Epithelial cell of proximal tubule (primary cell): ENCODE measurements at places on chromosomes 5 and 9. TPM values are rescaled to one million over a fixed set of nuclear protein-coding genes. Genes with fewer than 3 reads are reported as not detected.

SEC16A gene
- total RNA-seq, result 36.4 and 41.7 TPM in 2 replicates

FOXD4L3 gene
- not detected in 2 replicates for total RNA-seq

PRRX2 gene
- 0.17 and 1.7 TPM in 2 replicates for total RNA-seq

AJM1 gene
- total RNA-seq, result 0.51 and 2.2 TPM in 2 replicates

IFNA13 gene
- total RNA-seq, result not detected in 2 replicates

OGN gene
- not detected in 2 replicates for total RNA-seq

SH3RF2 gene
- total RNA-seq, result 12.0 and 16.3 TPM in 2 replicates

FCHO2 gene
- total RNA-seq, result 5.5 and 5.9 TPM in 2 replicates

FGF1 gene
- total RNA-seq, result 1.2 and 4.7 TPM in 2 replicates

NIPAL4 gene
- total RNA-seq, result 2.4 and 5.6 TPM in 2 replicates

NOXA1 gene
- 0.14 and 2.1 TPM in 2 replicates for total RNA-seq

DNA sequence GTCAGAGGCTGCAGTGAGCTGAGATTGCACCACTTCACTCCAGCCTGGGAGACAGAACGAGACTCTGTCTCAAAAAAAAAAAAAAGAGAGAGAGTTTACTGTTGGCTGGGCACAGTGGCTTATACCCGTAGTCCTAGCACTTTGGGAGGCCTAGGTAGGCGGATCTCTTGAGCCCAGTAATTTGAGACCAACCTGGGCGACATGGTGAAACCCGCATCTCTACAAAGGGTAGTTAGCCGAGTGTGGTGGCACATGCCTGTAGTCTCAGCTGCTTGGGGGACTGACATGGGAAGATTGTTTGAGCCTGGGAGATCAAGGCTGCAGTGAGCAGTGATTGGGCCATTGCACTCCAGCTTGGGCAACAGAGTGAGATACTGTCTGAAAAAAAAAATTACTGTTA is 12.6 kb downstream of the HABP4 start:
- no peak for DNase-seq

- DNase-seq, result no peak
Observed at GRCh38 chr5:175133185-175133584, 310.8 kb downstream of the DRD1 start.

DNA sequence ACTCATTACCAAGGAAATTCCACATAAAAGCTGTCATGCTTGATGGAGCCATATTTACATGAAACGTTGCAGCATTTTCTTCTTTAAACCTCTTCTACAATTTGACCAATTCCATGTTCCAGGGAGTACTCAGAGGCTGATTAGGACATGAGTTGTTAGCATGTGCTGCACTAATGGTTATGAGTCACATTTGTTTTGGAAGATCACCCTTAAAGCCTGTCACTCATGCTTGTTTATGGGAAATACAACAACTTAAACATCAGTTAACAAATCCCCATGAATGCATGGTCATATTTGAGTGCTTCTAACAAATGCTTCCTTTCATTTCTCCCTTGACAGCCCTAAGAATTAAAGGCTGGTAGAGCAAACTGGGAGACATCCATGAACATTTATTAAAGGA is 156.1 kb downstream of the GHR start:
- peak; percentile 41 for DNase-seq

GRCh38 chr9:27856054-27856453 is 282.8 kb upstream of the C9orf72 start:
- no peak for DNase-seq

- no peak for DNase-seq
Observed at GRCh38 chr5:170503990-170504596, at the start of gene KCNIP1. TSS of gene KCNIP1 (plus strand) at chr5:170504020.

DNA sequence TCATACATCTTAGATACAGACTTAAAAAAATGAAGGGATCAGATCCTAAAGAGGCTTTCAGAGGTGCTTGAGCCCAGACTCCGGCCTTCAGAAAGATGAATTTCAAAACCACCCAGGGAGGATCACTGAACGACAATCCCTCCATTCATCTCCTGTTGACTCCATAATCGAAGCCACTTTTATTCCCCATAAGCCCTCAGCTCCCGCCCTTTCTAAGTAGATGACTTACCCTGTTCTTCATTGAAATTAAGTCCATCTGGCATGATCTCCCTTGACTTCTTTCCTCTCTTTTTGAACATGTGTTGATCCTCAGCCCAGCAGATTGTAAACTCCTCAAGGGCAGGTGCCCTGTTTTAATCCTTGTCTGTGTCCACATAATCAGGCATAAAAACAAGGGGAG is 50.8 kb upstream of the ASTN2 start:
- no peak for DNase-seq

- DNase-seq, result no peak
Observed at GRCh38 chr5:38190111-38190510, 68.2 kb upstream of the EGFLAM start.

DNA sequence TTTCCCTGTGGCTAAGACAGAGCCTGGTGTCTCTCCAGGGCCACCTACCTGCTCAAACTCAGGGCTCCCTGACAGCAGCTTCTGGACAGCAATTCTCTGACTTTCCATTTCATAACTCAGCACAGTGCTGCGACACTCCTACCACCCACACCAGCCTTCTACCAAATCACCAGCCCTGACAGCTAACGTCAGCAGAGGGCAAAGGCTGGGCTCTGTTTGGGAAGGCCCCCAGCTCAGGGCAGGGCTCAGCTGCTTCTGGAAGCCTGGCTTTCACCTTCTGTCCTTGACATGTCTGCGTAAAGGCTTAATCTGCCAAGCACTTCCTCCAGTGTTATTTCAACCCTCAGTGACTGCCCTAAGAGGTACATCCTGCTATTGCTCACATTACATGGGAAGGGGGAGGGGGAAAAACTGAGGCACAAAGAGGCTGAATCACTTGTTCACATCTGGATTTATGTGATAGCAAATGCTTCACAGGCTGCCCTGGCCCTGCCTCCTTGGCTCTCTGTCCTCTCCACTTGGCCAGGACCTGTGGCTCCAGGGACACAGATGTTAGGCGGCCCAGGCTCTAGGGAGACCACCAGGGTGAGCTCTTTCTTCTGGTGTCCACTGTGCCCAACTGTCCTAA is 102.5 kb upstream of the PANK3 start:
- DNase-seq, result no peak

- DNase-seq, result no peak
Observed at GRCh38 chr9:107141967-107142366, 141.1 kb upstream of the RAD23B start.

DNA sequence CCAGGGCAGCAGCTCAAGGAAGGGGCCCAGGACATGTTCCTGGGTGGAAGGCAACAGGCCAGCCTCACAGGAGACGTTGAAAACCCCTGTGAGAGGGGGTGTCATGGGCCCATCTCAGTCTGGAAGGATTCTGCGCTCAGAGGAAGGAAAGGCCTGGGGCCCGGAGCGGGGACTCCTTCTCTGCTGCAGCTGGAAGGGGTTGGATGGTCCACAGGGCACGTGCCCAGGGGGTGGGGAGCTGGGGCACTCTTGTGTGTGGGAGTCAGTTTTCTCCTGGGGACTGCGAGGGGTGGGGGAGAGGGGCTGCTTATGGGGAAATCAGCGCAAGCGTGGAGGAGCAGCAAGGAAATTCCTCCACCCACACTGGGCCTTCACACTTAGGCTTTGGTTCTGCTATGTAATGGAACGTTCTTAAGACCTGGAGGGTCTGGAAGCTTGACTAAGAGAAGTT is 2.9 kb upstream of the LPCAT1 start:
- DNase-seq, result no peak

- DNase-seq, result no peak
Observed at GRCh38 chr9:99628849-99629620, 192.7 kb upstream of the NR4A3 start.

GRCh38 chr5:89445106-89445745 is 562.2 kb upstream of the MEF2C start:
- no peak for DNase-seq

DNA sequence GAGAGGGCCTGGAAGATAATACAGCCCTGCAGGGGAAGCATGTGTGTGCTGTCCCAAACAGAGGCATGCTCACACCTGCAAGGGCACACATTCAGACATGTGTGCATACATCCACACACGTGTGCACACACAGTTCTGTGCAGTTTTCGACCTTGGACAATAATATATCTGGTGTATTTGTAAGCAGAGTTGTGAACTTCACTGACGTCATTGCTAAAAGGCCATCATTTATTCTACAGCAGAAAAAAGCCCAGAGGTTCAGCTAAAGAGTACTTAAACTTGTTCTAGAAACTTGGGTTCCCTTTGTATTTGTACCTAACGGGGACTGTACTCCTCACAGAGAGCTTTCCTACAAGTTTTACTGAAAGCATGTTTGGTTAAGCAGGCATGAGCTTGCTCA is 19.5 kb downstream of the IRX2 start:
- DNase-seq, result no peak

GRCh38 chr5:176736301-176736930 is 73.9 kb upstream of the UNC5A start:
- no peak for DNase-seq

DNA sequence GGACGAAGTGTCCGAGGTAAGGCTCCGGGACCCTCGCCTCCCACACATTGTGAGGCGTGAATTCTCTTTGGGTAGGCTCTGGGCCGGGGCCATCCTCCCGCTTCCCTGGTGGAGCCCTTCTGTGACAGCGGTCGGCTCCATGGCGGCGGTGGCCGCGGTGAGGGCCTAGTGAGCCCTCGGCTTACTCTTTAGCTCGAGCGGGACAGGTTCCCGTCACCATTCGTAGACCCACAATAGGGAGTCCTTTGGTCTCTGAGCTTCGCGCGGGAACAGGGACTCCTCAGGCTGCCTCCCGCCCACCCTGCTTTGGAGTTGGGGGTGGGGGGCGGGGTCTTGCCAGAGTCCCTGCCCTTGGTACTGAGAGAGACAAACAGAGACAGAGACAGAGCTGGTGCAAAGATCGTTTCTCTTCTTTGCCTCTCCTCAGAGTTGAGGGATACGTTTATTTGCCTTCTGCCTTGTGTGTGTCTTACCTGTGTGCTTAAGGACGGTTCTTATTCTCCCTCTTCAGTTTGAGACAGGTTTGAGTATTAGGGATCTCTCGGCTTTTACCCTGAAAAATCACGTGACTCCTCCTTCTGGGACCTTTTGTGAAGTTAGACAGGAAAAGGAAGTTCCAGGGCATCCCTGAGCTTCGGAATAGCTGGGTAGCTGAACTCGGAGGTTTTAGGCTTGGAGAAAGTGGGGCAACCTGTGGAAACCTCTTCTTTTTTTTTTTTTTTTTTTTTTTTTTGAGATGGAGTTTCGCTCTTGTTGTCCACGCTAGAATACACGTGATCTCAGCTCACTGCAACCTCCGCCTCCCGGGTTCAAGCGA is 833 bp downstream of the ANKHD1 start:
- no peak for DNase-seq

GRCh38 chr9:81656004-81656403 is 33.3 kb downstream of the TLE1 start:
- no peak for DNase-seq

- no peak for DNase-seq
Observed at GRCh38 chr5:171579976-171580411, 160.5 kb downstream of the FGF18 start.

DNA sequence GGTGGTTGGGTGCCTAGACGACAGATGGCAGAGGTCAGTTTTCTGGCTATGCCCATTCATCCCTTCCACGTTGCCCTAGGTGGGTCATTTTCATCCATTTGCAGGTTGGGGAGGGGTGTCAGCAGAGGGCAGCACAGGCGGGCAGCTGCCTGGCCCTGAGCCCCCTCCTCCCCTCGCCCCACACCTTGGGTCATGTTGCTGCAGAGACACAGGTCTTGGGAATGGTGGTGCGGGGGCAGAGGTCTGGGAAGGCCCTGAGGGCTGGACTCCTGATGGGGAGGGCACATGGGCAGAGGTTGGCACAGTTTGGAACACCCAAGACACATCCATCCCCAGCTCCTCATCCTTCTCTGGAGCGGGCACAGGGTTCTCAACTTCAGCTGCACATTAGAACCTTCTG is 103.2 kb upstream of the LMX1B start:
- DNase-seq, result no peak

- no peak for DNase-seq
Observed at GRCh38 chr9:112548836-112549595, 62.4 kb downstream of the KIAA1958 start.

DNA sequence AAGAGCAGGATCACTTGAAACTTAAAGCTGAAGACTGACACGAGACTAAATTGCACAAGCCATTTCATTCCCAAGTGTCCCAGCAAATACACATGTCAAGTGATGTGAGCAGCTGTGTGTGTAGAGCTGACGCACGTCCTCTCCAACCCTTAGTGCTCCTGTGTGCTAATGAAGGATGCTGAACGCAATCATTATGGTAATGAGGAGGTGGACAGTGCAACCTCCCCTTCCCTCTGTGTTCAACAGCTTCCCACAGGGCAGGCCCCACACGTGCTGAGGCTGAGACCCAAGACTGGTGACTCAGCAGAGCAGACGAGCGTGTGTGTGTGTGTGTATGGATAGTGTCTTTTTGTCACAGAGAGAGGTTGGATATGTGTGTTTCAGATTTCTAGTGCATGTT is 702.1 kb downstream of the SEMA5A start:
- DNase-seq, result no peak

DNA sequence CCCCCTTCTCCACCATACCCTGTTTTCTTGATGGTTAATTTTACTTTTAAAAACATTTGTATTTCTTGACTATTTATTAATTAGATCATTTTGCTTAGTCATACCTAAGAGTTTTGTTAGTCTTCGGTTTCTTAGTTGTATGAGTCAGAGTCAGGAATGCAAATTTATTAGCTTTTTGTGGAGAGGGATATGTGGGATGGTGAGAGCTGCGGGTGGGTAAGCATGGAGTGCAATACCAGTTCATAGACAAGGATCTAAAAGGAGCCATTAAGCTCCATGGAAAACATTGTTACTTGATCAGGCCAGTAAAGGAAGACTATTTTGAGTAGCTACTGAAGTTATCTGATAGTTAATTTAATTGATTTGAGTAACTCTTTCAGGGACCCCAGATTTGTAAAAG is 77.5 kb downstream of the ZSWIM6 start:
- peak; percentile 88 for DNase-seq

- no peak for DNase-seq
Observed at GRCh38 chr5:142926549-142926948, 156.4 kb downstream of the ARHGAP26 start.

- DNase-seq, result no peak
Observed at GRCh38 chr5:99133921-99134320, 205.1 kb upstream of the CHD1 start.

- DNase-seq, result no peak
Observed at GRCh38 chr5:151005187-151005949, 15.0 kb upstream of the GPX3 start.

DNA sequence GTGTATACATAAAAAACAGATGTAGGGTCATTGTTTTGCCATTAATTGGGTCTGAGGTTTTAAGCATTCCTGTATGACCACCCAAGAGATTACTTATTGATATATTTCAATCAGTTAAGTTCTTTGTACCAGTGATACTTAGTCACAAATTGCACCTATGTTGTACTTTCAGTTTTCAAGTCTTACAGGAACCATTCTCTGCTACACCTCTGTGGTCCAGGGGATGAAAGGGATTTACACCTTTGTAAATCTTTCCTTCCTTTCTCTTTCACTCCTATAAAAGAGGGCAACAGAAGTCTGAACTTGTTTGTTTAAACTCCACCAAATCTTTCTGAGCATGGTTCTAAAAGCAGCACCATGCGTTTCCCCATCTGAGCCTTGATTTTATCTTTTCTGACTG is 86.1 kb downstream of the DEPDC1B start:
- DNase-seq, result no peak

DNA sequence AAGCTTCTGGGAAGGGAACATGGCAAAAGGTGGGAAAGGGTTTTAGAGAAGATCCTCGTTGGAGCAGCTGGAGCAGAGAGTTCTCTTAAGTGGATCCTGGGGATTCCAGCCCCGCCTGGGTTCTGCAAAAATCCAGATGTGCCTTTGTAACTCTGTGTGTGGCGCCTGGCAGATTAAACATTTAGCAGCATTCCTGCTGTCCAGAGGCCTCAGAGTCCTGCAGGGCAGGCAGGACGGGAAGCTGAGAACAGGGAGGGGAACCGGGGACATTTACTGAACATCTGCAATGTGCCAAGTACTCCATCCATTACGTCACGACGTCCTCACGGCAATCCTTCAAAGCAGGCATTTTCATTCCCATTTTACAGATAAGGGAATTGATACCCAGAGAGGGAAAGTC is 6.0 kb downstream of the EIF4E1B start:
- no peak for DNase-seq
